Activated naive CD4-positive, alpha-beta T cell treated with anti-CD3 and anti-CD28 coated beads for 36 hours (primary cell): ENCODE measurements at places on chromosomes 3 and 15. TPM values are rescaled to one million over a fixed set of nuclear protein-coding genes. Genes with fewer than 3 reads are reported as not detected.

DNA sequence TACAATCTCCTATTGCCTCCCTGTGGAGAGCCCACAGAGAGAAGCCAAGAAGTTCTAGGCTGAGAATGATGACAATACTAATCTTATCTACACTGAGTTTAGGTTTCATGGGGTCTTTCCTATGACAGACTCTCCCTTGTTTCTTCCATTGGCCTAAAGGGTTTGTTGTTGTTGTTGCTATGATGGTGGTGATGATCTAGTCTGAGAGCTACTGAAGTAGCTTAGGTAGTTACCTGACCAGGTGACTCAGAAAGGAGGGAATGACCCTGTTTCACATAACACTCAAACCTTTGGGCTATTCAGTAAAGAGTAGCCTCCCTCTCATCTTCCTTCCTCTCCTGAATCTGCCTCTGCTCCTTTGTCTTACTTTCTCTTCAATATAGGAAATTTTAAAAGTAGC lies 170.2 kb downstream of the GMNC start:
- peaks cover 29% of the 10 kb centered on the region for H3K27me3 ChIP-seq
- DNase-seq, result no peak
- no peaks in the 10 kb centered on the region for H3K4me1 ChIP-seq
- H3K4me3 ChIP-seq, result no peak overlapping the region
- no peaks in the 10 kb centered on the region for H3K36me3 ChIP-seq

GRCh38 chr15:59711451-59712243 lies 22.5 kb upstream of the BNIP2 start:
- H3K36me3 ChIP-seq, result no peaks in the 10 kb centered on the region
- H3K4me1 ChIP-seq, result no peaks in the 10 kb centered on the region
- H3K27ac ChIP-seq, result no peak overlapping the region
- no peak overlapping the region for H3K4me3 ChIP-seq
- H3K27me3 ChIP-seq, result peaks cover 2% of the 10 kb centered on the region

DNA sequence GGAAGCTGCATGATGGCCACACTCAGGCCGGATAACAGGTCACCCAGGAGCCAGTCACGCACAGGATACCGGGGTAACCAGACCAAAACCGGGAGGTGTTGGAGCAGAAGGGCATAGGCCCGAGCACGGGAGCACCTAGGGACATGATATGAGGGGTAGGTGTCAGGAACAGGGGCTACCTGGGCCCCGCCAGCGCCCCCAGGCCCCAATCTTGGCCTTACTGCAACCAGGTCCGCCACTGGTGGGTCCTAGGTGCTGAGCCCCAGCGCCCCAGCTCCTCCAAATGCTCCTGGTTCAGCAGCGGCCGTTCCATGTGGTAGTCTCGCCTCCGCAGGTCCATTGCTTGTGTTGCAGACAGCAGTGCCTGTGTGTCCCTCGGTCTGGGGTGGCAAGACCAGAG lies 2.0 kb downstream of the SLC26A6 start:
- H3K36me3 ChIP-seq, result peaks cover 5% of the 10 kb centered on the region
- H3K4me3 ChIP-seq, result no peak overlapping the region
- DNase-seq, result no peak
- H3K4me1 ChIP-seq, result peaks cover 18% of the 10 kb centered on the region

DNA sequence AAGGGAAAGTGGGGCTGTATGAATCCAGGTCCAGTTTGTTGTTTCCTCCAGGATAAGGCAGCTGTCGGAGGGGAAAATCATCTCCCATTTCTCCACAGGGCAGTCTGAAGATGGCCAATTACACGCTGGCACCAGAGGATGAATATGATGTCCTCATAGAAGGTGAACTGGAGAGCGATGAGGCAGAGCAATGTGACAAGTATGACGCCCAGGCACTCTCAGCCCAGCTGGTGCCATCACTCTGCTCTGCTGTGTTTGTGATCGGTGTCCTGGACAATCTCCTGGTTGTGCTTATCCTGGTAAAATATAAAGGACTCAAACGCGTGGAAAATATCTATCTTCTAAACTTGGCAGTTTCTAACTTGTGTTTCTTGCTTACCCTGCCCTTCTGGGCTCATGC lies 911 bp downstream of the CCRL2 start:
- H3K27ac ChIP-seq, result no peak overlapping the region
- H3K4me1 ChIP-seq, result peaks cover 25% of the 10 kb centered on the region
- H3K27me3 ChIP-seq, result no peaks in the 10 kb centered on the region
- H3K36me3 ChIP-seq, result no peaks in the 10 kb centered on the region

- no peak for DNase-seq
- H3K27ac ChIP-seq, result no peak overlapping the region
- H3K4me1 ChIP-seq, result peaks cover 7% of the 10 kb centered on the region
- peaks cover 20% of the 10 kb centered on the region for H3K36me3 ChIP-seq
- H3K4me3 ChIP-seq, result no peak overlapping the region
Observed at GRCh38 chr3:142374687-142375086, 73.2 kb downstream of the XRN1 start.

GRCh38 chr3:69370156-69370883 lies 15.6 kb downstream of the FRMD4B start:
- H3K4me3 ChIP-seq, result peak overlapping the region; percentile 41
- H3K4me1 ChIP-seq, result peaks cover 23% of the 10 kb centered on the region
- DNase-seq, result peak; percentile 41
- peaks cover 8% of the 10 kb centered on the region for H3K27me3 ChIP-seq
- H3K36me3 ChIP-seq, result no peaks in the 10 kb centered on the region
- no peak overlapping the region for H3K27ac ChIP-seq

DNA sequence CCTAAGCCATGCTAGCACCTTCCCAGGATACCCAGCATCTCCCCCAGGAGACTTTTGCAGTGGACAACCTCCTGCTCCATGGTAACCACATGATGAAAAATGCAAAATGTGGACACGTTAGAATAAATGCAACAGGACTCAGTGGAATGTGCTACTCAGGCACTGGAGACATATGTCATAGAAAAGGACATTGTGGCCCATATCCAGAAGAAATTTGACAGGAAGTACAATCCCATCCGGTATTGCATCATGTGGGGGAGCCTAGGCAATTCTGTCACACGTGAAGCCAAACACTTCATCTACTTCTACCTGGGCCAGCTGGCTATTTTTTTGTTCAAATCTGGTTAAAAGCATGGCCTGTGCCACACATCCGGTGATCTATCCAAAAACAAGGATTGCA lies 227.2 kb upstream of the GPR149 start:
- no peaks in the 10 kb centered on the region for H3K27me3 ChIP-seq
- no peak overlapping the region for H3K4me3 ChIP-seq
- no peaks in the 10 kb centered on the region for H3K36me3 ChIP-seq
- DNase-seq, result no peak

DNA sequence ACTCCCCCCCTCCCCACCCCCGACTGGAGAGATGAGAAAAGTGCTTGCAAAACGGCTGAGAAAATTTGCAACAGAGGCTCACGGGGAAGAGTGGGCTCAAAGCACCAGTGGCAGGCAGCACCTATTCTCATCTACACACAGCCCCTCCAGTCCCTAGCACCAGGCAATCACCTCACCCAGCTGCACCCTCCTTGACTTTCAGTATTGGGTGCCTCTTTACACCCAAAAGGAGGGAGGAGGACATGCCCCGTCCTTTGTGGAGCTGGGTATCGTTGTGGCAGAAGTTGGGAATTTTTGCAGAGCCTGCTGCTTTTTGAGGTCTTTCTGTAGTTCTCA lies 182.8 kb upstream of the TOPAZ1 start:
- no peaks in the 10 kb centered on the region for H3K36me3 ChIP-seq
- no peak overlapping the region for H3K27ac ChIP-seq
- no peak for DNase-seq
- H3K4me1 ChIP-seq, result peaks cover 32% of the 10 kb centered on the region
- H3K4me3 ChIP-seq, result no peak overlapping the region
- peaks cover 6% of the 10 kb centered on the region for H3K27me3 ChIP-seq

GRCh38 chr3:62622553-62623174 lies 249.3 kb upstream of the FEZF2 start:
- no peaks in the 10 kb centered on the region for H3K4me1 ChIP-seq
- no peak overlapping the region for H3K4me3 ChIP-seq
- peak; percentile 4 for DNase-seq

- no peak for DNase-seq
- H3K4me3 ChIP-seq, result no peak overlapping the region
- H3K27me3 ChIP-seq, result peaks cover 32% of the 10 kb centered on the region
- H3K4me1 ChIP-seq, result no peaks in the 10 kb centered on the region
- no peaks in the 10 kb centered on the region for H3K36me3 ChIP-seq
- no peak overlapping the region for H3K27ac ChIP-seq
Observed at GRCh38 chr15:71526060-71526820, 284.1 kb upstream of the NR2E3 start.

GRCh38 chr3:77690284-77690845 lies 650.5 kb downstream of the ROBO2 start:
- DNase-seq, result no peak
- no peak overlapping the region for H3K4me3 ChIP-seq
- no peaks in the 10 kb centered on the region for H3K4me1 ChIP-seq
- no peaks in the 10 kb centered on the region for H3K27me3 ChIP-seq
- H3K36me3 ChIP-seq, result no peaks in the 10 kb centered on the region

- peaks cover 53% of the 10 kb centered on the region for H3K4me1 ChIP-seq
- no peaks in the 10 kb centered on the region for H3K27me3 ChIP-seq
- peaks cover 14% of the 10 kb centered on the region for H3K36me3 ChIP-seq
- H3K4me3 ChIP-seq, result no peak overlapping the region
Observed at GRCh38 chr3:195405651-195406050, 37.2 kb downstream of the ACAP2 start.

NPAP1 gene
- total RNA-seq, result not detected

ENTPD3 gene
- not detected for total RNA-seq

ST3GAL6 gene
- not detected for total RNA-seq

SIDT1 gene
- 14.6 TPM for total RNA-seq

SLC22A13 gene
- not detected for total RNA-seq

KY gene
- not detected for total RNA-seq

SST gene
- total RNA-seq, result not detected

ISG20 gene
- total RNA-seq, result 51.2 TPM

MFN1 gene
- 23.0 TPM for total RNA-seq

CTXND1 gene
- total RNA-seq, result not detected

FSIP1 gene
- total RNA-seq, result 0.21 TPM

ANO10 gene
- total RNA-seq, result 9.3 TPM

TMEM41A gene
- 13.1 TPM for total RNA-seq
